Fibroblast of villous mesenchyme (primary cell): ENCODE measurements at places on chromosomes 6 and 20. TPM values are rescaled to one million over a fixed set of nuclear protein-coding genes. Genes with fewer than 3 reads are reported as not detected.

LST1 gene
- not detected in 2 replicates for total RNA-seq

HMGCLL1 gene
- total RNA-seq, result under 0.01 and 0.43 TPM in 2 replicates

GRCh38 chr6:68279793-68280557 lies 355.1 kb upstream of the ADGRB3 start:
- DNase-seq, result no peak

HLA-DRB1 gene
- total RNA-seq, result not detected in 2 replicates

DNA sequence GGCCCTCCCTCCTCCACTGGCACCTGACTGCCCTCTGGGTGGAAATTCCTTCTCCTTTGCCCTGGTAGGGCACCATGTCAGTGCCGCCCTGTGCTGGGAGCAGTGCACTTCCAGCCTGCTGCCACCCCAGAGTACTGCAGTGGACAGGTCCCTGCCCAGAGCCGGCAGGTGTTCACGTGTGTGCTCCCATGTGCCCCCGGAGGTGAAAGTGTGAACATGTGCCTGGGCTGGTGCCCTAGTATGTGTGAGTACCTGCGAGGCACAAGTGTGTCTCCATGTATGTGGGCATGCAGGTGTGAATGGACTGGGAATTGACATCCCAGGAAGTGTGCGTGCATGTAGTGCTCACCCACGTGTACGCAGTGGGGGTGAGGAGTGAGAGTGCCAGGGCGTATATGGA lies 29.4 kb downstream of the SDCBP2 start:
- no peak for DNase-seq

DNA sequence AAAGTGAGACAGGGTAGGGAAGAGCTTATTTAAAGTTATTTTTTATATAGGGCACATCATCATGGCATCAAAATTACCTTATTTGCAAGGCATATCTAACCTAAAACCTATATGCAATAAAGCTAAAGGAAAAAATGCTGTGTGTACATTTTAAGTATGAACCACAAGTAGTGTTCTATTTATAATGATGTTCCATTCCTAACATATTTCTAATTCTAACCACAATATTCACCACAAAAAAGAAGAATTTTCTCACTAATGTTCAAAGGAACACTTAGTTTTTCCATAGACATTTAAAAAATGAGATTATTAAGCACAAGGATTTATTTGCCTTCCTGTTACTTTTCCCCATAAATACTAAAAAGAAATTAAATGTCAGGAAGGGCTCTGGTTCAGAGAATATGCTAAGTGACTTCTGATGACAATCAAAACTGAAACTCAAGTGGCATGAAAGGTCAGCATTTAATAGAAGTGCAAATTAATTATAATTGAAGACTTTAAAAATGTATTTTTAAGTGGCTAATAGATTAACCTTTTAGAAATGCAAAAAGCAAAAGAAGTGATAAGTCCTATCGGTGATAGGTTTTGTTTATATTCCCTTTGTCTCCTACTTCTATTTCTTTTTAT lies 25.1 kb downstream of the GPR63 start:
- peak; percentile 30 for DNase-seq

DNA sequence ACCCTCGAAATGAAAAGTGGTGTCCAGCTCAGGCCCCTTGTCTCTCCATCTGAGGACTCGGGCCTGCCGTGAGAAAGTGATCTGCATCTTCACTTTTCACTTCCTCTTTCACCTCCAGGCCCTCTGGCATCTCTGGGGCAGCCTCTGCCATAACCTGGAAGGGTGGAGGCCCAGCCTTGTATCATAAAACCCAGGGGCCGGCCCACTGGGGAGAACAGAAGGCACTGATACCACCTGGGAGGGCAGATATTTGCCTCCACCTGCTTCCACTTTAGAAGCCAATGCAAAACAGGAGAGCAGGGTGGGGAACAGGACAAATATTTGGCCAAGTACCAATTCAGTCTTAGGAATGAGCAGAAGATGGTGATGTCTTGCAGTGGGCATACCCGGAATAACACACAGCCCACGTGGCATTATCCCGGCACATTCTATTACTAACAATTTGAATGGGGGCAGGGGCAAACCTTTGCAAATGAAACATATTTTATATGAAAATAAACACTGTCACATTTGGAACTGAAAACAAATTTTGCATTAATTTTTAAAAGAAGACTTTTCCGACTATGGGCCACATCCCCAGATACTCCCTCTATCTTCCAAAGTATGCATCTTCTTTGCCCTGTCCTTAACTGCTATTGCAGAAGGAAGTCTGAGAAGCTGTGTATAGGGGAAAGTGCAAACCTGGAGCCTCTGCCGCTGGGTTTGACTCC lies 69.2 kb upstream of the TBC1D7 start:
- DNase-seq, result no peak

ENPP4 gene
- total RNA-seq, result 0.32 and 2.2 TPM in 2 replicates

TGM3 gene
- not detected in 2 replicates for total RNA-seq

VNN1 gene
- total RNA-seq, result under 0.01 TPM in 2 replicates

DNA sequence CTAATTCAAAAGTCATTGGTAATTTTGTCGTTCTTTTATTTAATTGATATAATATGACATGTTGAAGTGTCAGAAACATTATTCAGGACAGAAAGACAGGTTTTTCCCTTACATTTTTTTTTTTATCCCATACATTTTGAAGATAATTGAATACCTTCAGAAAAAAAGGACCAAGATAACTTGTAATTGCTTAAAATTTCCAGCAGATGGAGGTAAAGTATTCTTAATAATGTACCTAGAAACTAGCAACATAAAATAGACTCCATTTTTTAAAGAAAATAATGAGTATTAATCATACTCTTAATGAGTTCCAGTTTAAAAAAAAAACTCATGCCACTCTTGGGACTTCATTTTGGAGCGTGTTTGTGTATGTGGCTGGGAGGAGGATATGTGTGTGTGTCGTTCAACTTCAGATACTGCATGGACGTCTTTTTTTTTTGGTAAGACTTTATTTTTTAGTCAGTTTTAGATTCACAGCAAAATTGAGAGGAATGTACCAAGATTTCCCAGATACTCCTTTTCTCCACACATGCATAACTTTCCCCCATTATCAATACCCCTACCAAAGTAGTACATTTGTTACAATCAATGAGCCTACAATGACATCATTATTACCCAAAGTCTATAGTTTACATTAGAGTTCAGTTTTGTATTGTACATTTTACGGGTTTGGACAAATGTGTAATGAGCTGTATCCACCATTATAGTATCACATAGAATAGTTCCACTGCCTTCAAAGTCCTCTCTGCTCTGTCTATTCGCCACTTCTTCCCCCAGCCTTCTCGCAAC lies 79.4 kb downstream of the ROS1 start:
- DNase-seq, result peak; percentile 28
